Activated naive CD8-positive, alpha-beta T cell treated with anti-CD3 and anti-CD28 coated beads, Interleukin-2, amount 50 U/mL, for 24 hours (primary cell): ENCODE measurements at places on chromosomes 12 and 14.

DNA sequence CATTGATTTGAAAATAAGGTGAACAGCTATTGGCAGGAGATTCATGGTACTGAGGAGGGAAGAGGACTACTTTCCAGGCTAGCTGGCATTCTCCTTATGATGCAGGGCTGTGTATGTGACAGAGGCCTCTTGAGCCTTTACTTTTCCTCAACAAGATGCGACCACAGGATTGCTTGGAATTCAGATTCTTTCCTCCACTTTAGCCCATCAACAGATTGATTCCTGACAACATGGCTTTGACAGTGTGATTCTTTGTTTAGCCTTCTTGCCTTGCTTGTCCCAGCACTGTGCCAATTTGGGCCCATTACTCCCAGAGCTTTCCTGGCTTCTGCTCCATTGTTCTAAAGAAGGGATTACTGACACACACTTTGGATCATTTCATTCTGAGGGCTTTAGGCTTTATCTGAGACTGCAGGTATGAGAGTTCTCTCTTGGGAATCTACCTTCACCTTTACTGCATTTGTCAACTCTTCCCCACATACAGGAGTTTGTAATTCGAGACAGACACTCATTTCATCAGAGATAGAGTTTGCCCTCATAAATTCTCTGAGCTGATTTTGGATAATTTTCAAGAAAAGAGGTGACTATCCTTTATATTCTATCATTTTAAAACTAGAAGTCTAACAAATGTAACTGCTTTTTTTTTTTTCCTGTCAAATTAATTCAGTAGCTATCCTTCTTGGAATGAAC is 206.4 kb upstream of the GZMB start:
- no peak for DNase-seq

GRCh38 chr14:22845821-22846625 is 9.6 kb downstream of the MMP14 start:
- DNase-seq: no peak

DNA sequence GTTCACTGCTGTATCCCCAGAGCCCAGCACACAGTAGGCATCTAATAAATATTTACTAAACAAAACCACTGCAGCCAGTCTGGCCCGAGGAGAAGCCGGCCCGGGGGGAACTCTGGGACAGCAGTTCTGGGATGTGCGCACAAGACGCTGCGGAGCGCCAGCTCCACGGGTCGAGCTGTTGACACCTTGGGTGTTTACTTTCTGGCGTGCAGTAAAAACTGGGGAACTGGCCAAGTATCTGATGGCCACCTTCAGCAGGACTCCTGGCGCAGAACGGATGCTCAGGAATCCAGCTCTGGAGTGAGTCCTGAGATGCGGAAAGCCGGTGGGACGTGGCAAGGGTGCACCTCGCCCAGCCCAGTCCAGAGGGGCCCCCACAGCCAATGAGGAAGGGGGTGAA is 65.6 kb downstream of the NCOR2 start:
- no peak for DNase-seq

DNA sequence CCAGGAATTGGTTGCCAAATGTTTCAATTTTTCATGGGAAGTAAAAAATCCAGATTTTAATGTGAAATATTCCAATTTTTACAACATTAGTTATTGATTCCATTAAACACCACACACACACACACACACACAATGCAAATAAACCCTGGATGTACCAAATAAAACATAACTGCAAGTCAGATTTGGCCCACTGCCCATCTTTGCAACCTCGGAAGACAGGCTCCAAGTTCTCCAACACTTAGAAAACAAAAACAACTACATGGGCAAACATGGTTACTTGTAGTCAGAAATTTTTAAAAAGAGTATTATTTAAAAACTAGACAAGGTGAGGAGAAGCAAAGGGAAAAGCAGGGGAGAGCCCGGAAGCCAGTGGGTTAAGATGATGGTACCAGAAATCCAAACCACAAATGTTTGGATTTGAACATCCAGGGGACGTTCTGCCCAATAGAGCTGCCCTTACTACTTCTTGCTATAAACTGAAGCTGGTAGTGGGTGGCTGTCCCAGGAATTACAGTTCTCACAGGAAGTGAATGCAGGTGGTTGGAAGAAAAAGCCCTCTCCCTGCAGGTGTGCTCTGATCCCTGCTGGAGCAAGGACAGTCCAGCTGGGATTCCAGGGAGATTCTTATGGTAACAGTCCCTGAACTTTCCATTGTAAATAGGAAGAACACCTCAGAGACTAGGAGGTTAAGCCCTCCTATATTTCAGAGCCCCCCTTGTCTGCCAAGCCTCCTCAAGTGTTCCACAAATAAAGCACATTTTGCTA is 111.7 kb downstream of the SLC25A21 start:
- DNase-seq: no peak

- DNase-seq: no peak
Measured at GRCh38 chr12:27208414-27208750, 35.7 kb upstream of the STK38L start.

GRCh38 chr14:23877538-23878180 is 75.9 kb upstream of the DHRS4 start:
- DNase-seq: no peak

DNA sequence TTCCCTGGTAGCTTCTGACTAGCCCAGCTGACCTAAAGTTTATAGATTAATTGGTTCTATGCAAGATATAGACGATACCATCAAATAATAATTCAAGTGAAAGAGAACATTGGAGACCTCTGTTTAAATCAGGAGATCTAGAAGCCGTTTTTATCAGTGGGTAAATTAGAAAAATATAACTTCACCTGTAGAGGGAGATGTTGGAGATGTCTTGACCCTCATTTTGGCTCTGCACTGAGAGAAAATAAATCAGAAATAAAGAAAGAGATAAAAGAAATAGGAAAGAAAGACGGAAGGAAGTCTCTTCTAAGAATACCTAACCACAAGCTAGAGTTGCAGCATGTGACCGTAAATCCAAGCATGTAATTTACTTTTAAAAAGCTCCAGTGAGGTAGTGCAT is 684.5 kb downstream of the C12orf50 start:
- no peak for DNase-seq

- DNase-seq: no peak
Measured at GRCh38 chr14:78581229-78581628, 411.1 kb downstream of the NRXN3 start.

GRCh38 chr14:105356927-105357326 is 41.4 kb upstream of the TEX22 start:
- DNase-seq: no peak

DNA sequence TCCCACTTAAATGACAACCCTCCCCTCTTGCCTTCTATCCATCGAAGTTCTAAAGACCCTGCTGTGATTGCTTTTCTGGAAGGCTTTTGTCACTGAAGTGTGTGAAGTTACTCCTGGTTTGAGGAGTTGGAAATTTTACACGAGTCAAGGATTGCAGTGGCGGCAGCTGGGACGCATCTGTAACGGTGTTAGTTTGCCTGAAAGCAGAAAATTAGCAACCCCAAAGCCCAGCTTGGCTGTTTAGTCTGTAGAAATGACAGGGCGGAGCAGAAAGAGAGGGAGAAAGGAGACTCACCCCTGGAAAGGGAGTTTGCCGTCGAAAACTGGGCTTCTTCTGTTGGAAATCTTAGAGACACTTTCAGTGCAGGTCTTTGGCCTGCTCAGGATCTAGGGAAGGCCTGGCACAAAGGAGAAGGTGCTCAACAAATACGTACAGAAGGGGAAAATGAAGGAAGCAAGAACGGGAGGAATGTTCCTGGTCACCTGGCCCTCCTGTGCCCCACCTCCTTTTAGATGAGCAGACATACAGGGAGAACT is 931 bp upstream of the MYF5 start:
- DNase-seq: no peak

- DNase-seq: no peak
Measured at GRCh38 chr12:12249216-12250050, 17.4 kb downstream of the LRP6 start.
